Activated T-cell treated with anti-CD3 and anti-CD28 coated beads, Interleukin-2, amount 50 U/mL, for 1 hour (primary cell): ENCODE measurements at places on chromosomes 2 and 18.

GRCh38 chr2:102449370-102449974 is 23.6 kb upstream of the SLC9A4 start:
- DNase-seq = peak; percentile 68

- peak; percentile 35 for DNase-seq
Observed at GRCh38 chr2:190627448-190628412, 21.2 kb upstream of the NAB1 start.

DNA sequence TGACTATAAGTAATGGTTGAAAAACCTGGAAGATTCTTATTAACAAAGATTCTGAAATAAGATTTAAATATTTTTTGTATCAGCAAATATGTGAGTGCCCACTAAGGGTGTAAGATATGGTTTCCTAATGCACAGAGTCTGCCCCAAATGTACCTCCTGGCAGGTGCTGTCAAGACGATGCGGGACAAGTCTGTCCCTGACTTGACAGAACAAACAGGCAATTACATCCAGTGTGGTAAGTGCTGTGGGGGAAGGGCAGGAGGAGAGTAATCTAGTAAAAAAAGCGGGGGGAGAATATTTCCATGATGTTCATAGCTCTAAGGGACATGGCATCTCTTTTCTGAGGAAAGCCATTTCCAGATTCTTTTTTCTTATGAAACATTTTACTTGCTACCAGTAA is 127.5 kb downstream of the COL4A4 start:
- no peak for DNase-seq

- DNase-seq = no peak
Observed at GRCh38 chr2:170680172-170680941, 34.8 kb upstream of the SP5 start.

DNA sequence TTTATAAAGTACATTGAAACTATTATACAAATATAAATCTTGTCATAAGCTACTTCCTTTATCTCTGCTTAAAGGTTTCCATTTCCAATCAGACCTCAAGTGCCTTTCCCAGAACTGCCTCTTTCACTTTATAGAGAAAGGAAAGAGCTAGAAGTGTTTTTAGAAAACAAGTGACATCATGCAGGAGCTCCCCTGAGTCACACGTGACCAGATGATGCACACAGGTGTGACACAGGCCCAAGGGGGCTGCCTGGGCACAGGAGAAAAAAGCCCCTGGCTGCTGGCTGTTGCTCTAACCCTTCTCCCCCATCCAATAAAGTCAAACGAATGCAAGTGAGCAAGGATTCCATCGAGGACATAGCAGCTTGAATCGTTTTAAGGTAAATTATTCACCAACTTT is 21.4 kb upstream of the SH3BP4 start:
- DNase-seq = no peak

- no peak for DNase-seq
Observed at GRCh38 chr18:22055466-22056238, 113.7 kb upstream of the GATA6 start.

GRCh38 chr2:27084297-27085061 is 2.1 kb upstream of the KHK start:
- DNase-seq = no peak

- DNase-seq = no peak
Observed at GRCh38 chr2:103161456-103162289, 399.8 kb downstream of the TMEM182 start.

DNA sequence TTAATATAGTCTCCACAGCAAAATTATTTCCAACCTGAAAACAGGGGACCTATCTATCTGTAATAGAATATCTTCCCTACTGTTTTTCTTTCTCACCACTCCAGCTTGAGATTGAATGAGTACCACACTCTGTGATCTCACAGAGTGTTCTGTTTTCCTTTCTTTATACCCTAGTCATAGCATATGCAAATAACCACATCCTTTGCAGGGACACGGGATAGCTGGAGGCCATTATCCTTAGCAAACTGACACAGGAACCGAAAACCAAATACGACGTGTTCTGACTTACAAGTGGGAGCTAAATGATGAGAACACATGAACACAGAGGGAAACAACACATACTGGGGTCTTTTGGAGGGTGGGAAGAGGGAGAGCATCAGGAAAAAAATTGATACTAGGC is 224.7 kb downstream of the SLC8A1 start:
- no peak for DNase-seq

DNA sequence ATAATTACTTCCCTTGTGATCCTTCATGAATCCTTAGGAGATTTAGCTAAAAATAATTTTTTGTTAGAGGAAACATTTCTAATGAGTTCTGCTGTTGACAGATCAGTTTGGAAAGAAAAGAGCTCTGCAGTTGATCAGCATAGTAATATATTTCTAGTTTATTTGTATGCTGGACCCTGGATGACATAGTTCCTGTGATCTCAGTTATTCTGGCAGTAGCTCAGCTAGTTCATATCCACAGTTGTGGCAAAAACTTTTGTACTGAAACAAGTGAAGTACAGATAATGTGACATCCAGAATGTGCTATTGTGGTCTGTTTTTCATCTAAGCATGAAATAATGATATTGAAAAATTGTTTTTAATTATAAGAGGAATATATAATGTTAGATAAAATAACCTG is 33.7 kb downstream of the ABI2 start:
- no peak for DNase-seq

GRCh38 chr2:203913947-203914346 is 22.6 kb upstream of the ICOS start:
- no peak for DNase-seq

DNA sequence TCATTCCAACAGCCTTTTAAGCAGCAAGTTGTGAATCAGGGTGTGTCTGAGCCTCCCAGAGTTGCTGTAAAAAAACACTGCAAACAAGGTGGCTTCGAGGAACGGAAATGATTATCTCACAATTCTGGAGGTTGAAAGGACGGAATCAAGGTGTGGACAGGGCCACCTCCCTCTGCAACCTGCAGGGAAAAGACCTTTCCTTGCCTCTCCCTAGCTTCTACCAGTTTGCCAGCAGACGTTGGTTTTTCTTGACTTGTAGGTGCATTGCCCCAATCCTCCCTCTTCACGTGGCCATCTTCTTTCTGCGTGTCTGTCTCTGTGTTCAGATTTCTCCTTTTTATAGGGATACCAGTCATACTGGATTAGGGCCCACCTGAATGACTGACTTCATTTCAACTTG is 24.8 kb upstream of the TMEM131 start:
- DNase-seq = no peak

GRCh38 chr2:112923237-112923966 is 12.4 kb downstream of the IL37 start:
- DNase-seq = no peak

GRCh38 chr18:25229081-25229480 is 122.9 kb downstream of the ZNF521 start:
- no peak for DNase-seq

DNA sequence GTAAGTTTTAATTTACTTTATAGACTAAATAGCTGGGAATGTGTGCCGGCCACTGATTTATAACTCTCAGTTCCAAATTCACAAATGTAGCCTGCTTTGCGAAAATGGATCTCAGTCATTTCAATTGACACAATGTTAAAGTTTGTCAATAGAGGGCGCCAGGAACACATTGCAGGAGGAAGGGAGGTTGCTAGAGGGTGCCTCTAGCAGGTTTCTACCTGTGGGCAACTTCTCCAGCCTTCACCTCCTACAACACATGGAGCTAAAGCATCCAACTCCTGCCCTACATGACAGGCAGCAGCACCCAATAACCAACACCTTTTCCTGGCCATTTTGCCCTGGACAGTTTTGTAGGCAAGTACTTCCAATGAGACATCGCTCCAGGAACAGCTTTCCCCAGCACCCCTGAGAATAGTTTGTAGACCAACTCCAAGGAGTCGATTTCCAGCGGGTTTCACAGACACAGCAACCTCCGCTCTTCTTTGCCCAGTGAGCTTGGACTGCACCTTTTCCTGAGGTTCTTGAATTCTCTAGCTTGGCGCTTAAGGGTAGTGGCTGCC is 784.8 kb upstream of the CDH2 start:
- DNase-seq = no peak

- DNase-seq = no peak
Observed at GRCh38 chr2:9110893-9111569, 95.6 kb upstream of the ASAP2 start.
